ENCODE measurements at places on chromosomes 2 and 18.

GRCh38 chr2:168114619-168115018 lies 132.8 kb downstream of the STK39 start:
- no peak for DNase-seq

- DNase-seq = no peak
Observed at GRCh38 chr2:126835261-126835660, 63.4 kb upstream of the TEX51 start.

- no peak for DNase-seq
Observed at GRCh38 chr2:168968342-168968741, 62.8 kb downstream of the ABCB11 start.

- DNase-seq = no peak
Observed at GRCh38 chr2:51212374-51212773, 180.4 kb upstream of the NRXN1 start.

- no peak for DNase-seq
Observed at GRCh38 chr2:40373111-40373510, 78.8 kb downstream of the SLC8A1 start.

DNA sequence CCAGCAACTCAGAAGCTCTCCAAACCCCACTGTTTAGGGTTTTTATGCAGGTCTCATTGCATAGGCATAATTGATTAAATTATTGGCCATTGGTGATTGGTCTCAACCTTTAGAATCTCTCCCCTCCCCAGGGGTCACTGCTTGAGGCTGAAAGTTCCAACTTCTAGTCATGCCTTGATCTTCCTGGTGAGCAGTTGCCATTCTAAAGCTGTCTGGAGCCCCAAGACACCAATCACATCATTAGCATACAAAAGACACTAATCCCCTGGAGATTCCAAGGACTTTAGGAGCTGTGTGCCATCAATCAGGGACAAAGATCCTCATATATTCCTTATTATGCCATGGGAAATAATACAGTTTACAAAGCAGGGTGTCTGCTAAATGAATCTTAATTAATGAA lies 863.4 kb upstream of the KLHL29 start:
- DNase-seq = no peak

GRCh38 chr2:104078431-104079157 lies 775.3 kb upstream of the POU3F3 start:
- DNase-seq = no peak

GRCh38 chr2:206881708-206882410 lies 57.5 kb upstream of the CPO start:
- DNase-seq = no peak

DNA sequence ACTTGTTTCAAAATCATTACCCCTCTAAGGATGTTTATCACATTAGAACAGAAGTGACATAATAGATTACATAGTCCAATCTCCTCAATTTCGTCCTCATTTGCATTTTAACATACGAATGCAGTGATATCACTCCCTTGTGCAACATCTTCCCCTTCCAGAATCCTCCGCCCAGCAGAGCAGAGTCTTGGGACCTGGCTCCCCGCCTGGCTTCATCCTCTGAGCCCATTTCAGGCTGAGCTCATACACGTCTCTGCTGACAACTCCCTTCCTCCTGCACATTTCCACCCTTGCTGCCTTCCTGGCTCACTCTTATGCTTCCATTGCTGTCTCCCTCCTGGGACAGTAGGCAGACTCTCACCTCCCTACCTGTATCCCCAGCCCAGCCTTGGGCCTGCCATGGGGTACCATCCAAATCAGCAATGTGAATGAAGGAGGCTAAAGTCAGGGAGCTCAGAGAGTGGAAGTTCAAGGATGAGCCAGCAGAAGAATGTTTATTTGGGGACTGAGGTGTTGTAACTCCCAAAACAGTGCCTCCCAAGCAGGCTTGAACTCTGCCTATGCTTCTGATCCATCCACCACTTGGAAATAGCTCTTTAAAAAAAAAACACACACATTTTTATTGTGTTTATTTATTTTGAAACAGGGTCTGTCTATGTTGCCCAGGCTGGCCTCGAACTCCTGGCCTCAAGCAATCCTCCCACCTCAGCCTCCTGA lies 165.2 kb downstream of the TMEM200C start:
- no peak for DNase-seq

- no peak for DNase-seq
Observed at GRCh38 chr2:6216234-6216633, 524.0 kb downstream of the SOX11 start.

All from skeletal muscle cell (primary cell).